ENCODE measurements at places on chromosomes 5 and 9.

DNA sequence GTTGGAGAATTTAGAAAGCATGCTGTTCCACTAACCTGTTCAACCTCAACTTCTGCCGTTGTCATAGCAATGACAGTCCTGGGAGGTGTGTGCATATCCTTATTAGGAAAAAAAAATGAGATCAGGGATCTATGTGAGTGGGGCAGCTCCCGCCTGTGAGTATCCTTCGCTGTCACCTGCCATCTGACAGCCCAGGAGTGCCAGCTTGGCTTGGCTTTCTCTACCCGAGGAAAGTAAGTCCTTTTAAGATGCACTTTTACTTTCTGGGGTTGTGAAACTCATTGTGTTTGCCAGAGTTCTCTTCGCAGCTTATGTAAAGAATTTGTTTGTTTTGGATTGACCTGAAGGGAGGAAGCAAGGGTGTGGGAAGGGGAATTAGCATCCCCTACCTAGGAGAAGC, 21.8 kb downstream of the PCDHAC2 start:
- DNase-seq = no peak

DNA sequence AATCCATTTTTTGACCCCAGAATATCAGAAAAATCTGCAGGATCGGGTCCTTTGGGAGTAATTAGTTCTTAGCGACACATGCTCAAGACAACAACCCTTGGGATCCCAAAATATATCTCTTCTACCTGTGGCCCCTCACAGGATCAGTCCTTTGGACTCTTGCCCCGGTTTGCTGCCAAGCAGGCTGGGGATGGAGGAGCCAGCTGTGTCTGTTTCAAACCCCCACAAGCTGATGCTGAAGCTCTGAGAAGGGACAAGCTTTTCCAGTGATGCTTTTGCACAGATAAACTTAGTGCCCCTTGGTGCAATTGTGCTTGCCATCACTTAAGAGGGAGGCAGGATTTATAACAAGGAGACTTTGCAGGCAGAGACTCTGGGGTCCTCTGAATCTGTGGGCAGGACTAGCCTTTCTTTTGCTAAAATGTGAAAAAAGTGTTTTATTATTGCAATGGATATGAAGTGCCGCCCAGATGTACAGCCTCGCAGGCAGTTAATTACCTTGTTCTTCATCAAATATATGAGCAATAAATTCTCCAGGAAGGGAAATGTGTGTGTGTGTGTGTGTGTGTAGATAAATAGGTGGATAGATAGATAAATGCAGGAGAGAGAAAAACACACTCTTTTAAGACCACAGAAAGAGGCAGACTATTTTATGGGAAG, 9.6 kb upstream of the LHX2 start:
- no peak for DNase-seq

DNA sequence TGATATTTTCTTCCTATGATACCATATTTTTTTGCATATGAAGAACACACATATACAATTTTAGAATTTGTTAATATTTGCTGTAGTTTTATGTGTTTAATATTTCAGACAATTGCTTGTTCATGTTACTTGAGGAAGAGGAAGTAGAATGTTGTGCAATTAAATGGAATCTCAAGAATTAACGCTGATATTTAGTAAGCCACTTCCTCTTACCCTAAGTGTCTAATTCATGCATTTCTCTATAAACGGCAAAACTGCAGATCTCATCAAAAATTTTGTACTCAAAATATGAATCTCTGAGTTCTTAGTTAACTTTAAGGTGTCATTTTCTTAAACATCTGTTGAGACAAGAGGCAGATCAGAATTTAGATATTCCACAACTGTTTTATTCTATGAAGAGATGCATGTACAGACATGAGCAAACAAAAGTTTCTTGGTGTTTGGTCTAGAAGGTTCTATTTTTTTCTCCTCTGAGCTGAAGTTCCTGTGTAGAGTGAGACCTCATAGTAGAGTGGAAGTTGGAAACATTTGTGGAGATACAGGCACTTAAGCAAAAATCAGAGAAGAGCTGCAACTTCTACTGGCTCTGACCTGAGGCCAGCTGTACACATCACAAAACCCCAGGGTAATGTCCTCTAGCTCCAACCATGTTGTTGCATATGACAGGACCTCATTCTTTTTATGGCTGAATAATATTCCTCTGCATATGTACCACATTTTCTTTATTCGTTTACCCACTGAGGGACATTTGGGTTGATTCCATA, 16.6 kb upstream of the TGFBI start:
- no peak for DNase-seq

GRCh38 chr9:130394320-130394719, 50.4 kb upstream of the ASS1 start:
- no peak for DNase-seq

DNA sequence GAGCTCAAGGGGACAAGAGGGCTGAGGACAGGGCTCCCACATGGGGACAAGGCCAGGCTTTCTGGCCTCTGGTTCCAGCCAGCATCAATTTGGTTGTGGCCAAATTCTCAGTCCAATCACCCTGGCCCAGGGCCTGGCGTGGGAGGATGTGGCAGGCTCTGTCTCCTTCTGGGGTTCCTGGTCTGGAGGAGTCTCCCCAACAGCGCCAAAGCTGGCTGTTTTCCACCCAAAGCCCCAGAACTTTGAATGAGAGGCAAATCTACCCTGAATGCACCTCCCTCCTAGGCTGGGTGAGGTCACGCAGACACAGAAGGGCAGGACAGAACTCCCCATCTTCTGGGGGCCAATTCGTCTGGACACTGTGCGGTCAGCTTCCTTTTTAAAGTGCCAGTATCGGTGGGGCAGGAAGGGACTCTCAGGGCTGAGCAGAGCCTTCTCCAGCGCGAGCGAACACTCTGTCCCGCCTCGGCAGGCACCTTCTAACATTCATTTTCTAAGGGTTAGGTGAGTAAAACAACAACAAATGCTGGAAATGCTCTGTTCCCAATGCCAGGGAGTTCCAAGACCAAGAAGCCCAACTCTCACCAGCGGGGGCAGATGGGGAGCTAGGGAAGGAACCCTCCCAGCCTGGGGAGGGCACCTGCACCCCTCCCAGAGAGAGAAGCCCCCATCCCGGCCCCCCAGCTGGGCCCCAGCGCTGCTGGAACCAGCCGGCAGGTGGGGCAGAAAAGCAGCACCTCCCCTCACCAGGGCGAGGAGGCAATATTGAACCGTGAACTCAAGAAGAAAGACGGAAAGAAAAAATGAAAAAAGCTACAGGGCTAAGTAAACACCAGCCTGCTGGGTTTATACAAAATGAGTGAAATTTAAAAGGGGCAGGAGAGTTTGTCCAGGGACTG, 3.7 kb upstream of the DPM2 start:
- no peak for DNase-seq

GRCh38 chr5:1750469-1750868, 49.2 kb downstream of the MRPL36 start:
- no peak for DNase-seq

DNA sequence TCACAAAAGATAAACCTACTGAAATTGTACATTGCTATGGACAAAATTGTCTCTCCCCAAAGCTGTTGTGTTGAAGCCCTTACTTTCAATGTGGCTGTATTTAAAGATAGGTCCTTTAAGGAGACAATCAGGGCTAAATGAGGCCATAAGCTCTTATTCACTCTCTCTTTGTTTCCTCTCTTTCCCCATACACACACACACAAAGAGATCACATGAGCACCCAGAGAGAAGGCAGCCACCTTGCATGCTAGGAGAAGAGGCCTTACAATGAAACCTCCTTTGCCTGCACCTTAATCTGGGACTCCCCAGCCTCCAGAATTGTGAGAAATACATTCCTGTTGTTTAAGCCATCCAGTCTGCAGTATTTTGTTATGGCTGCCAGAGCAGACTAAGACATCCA, 1295.6 kb upstream of the CDH6 start:
- no peak for DNase-seq

DNA sequence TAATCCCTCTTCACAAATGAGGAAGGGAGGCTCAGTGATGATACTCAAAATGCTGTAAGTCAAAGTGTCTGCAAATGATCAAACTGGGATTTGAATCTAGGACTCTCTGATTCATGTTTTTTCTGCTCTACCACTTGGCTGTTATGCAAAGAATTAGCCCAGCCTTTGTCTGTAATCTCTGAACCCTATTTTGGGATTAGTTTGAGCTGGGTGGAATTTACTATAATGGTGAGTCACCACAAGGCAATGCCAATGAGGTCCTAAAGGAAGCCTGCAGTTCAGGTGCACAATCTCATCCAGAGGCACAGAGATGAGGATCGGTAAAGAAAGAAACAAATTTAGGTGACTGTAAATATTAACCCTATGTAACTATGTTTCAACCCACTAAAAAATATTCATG, 29.2 kb downstream of the RFK start:
- no peak for DNase-seq

DNA sequence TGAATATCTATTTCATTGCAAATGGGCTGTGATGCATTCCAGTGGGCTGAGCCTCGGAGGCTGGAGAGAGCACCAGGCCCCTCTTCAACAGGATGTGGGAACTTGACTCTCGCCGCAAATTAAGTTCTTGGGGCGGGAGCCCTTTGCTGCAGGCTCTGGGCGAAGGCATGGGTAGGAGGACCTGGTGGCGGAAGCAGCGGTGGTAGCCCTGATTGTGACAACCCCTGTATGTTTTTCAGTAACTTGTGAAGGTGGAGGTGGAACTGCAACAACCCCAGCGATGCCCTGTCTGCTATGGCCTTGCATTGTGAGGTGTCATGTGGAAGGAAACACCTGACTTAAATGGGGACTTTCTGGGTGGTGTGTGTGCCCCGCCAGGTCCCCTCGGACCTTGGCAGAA, 9.4 kb downstream of the FYB1 start:
- no peak for DNase-seq

DNA sequence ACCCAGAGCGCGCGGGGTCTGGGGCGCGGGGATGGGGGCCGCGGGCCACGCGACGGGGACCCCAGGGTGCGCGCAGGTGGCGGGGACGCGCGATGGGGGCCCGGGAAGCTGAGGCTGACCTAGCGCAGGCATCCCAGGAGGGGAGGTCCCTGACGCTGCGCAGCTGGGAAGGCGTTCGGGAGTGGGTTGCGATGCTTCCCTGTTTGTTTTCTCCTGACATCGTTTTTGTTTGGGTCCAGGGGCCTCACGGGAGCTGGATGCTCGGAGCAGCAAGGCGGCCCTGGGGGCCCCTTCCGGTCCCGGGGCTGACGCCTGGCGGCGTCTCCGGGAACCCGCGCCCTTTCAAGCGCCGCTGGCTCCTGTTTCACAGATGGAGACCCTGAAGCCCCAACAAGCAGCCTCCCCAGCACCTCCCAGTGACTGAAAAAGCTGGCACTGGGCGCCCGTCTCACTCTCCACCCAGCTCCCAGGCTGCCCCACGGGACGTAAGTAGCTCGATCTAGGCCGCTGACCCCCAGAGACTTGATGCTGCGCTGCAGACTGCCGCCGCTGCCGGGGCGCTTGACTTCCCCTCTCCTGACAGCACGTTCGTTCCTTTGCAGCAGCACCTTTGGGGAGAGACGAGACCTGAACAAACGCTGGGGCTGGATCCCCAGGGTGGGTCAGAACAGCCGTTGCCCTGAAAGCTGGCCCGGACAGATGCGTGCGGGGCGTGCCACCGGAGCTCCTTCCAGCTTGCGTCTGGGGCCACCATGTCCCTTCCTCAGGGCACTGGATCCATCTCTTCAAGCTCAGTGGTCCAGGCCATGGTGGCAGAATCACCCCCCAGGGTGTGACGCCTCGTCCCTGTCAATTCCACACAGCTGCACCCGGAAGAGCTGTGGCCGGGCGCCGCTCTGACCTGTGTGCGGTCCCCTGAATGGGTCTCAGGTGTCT, 593 bp downstream of the BRD3OS start:
- DNase-seq = no peak

- no peak for DNase-seq
Measured at GRCh38 chr9:128304136-128304970, 17.9 kb downstream of the TRUB2 start.

Data from GM12864 (cell line).